Non-pigmented ciliary epithelial cell (primary cell): ENCODE measurements at places on chromosomes 7 and 10.

DNA sequence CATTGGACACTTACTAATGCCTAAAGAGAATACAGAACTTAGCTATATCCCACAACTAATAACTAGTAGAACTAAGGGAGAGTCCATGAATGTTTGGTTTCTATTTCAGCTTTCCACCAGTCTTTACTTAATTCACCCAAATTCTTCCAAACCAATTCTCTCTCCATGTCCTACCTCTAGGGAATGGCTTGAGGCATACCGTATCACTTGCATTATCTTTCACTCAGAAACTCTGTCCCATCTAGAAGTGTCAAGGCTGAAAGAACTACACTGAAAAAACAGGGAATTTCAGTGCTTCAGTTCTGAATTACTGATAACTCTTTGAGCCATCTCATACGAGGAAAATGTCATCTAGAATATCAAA, 758 bp downstream of the TMEM168 start:
- no peak for DNase-seq

- DNase-seq, result peak; percentile 92
Measured at GRCh38 chr10:33248638-33249037, 85.8 kb downstream of the NRP1 start.

GRCh38 chr10:123848564-123849457, 42.8 kb downstream of the CPXM2 start:
- DNase-seq, result no peak

DNA sequence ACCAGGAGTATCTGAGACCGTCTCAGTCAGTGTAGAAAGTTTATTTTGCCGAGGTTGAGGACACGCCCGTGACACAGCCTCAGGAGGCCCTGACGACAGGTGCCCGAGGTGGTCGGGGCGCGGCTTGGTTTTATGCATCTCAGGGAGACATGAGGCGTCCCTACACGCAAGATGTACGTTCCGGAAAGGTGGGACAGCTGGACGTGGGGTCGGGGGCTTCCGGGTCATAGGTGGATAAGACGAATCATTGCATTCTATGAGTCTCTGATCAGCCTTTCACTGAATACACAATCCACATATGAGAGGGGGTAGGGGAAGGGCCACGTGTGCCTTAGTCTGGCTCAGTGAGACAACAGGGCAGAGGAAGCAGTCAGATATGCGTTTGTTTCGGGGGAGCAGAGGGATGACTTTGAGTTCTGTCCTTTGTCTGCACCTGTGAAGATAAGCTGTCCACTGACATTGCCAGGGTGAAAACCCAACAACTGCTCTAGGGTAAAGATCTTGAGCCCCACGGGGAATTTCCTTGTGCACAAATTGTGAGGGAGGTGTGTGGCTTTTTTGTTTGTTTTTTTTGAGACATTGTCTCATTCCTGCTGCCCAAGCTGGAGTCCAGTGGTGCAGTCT, 66.2 kb downstream of the DNAJB6 start:
- no peak for DNase-seq

DNA sequence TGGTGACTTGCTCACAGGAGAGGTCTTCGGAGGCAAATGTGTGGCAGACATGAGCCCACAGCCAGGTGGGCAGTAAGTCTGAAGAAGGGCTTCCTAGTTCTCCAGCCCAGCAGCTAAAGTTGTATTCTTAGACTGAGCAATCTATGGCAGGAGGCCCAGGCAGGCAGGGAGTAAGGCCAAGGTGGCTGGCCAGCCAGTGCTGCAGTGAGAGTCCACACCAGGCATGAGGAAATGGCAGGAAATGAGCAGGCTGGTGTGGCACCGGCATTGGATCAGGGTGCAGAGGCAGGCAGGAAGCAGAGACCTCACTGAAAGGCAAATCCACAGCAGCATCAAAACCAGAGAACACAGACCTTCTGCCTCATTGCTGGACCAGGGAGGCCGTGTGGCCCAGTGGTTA, 84.6 kb upstream of the PDE1C start:
- DNase-seq, result no peak

DNA sequence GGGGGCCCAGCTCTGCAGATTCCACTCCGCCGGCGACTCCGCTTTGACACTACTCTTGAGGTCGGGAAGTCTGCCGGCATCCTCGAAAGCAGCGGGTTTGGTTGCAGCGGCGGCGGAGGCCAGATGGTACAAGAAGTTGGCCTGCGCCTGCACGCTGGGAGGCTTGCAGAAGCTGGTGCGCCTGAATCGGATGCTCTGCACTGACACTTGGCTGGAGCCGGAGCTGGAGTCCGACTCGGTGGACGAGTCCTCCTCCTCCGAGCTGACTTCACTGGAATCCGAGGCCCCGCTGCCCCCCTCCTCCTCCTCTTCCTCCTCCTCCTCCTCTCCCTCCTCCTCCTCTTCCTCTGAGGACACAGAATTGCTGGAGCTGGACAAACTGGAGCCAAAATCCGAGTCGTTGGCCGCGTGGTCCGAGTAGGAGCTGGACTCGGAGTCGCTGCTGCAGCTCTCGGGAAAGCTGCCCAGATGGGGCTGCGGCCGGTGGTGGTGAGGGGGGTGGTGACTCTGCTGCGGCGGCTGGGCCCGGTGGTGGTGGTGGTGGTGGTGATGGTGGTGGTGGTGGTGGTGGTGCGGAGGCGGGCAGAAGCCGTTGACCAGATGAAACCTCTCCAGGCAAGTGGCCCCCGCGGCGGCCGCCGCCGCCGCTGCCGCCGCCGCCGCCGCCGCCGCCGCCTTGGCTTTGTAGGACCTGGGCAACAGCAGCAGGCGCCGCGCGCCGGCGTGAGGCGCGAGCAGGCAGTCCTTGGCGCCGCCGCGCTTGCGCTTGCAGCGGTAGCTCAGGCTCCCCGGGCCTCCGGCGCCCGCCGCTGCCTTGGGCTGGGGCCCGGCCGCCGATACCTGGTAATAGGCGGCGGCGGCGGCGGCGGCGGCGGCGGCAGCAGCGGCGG, 9.0 kb downstream of the SKIDA1 start:
- no peak for DNase-seq

- DNase-seq, result peak; percentile 42
Measured at GRCh38 chr10:32000937-32001336, 55.3 kb downstream of the KIF5B start.

- DNase-seq, result peak; percentile 36
Measured at GRCh38 chr7:106568680-106569499, 92.1 kb downstream of the CCDC71L start.

DNA sequence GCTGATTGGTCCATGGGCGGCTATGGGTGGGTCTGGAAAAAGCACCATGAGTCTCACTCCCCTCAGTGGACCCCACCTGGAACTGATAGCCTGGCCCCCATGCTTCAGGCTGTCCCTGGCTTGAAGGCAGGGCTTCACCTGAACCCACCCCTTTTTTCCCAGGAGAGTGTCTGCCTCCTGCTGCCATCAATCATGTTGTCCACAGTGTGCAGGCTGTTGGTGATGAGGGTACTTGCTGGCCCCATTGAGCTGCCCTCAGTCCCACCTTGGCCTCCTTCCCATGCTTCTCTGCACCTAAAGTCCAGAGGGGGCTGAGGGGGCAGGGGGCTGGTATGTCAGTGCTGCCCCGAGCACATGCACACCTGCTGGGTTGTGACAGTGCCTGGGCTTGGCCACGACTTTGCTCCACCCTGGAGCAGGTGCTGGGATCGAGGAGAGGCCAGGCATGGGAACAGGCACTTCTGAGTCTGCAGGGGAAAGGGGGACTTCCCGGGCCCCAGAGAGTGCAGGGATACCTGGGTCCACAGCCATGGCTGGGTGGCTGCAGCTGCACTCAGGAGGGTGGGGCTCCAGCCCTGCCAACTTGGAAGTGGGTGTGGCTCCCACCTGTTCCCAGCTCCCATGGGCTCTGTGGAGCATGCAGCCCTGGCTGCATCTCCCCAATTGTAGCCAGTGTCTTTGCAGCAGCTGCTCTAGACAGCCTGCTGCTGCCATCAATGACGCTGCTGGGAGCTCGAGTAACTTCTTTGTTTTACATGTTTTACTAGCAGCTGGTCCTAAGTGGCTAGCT, 56.9 kb downstream of the ADK start:
- no peak for DNase-seq

- no peak for DNase-seq
Measured at GRCh38 chr10:97116462-97117162, 69.1 kb downstream of the SLIT1 start.

GRCh38 chr7:17910377-17910776, 29.9 kb downstream of the SNX13 start:
- DNase-seq, result no peak

DNA sequence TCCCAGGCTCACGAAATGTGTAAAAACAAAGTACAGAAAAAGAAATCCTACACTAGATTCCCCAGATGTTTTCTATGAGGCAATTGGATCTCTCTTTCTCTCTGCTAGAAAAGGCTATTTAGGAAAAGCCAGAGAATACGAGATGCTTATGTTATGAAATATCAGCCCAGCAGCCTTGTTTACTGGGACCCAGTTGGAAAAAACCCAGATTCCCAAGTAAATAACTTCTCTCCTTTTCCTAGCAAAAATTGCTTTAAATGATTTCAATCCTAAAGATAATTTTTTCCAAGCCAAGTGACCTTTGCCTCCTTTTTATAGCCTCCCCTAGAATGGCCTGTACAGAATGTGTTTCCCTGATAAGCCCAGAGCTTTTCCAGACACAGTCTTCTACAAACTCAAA, 199.3 kb downstream of the PLXNA4 start:
- no peak for DNase-seq

DNA sequence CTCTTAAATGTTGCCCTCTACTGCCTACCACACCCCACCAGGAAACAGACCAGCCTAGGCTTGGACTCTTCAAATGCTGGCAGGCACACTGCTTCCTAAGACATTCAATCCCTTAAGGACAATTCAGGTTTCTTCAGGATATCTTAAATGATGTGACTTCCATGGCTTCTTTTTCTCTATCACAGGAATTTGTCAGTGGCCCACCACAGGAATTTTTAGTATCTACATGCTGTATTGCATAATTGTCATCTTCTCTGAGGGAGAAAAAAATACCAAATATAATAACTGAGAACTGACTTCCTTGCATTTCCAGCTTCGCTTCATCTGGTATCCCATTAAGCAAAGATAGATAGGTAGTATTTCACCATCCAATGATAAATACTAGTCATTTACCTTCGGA, 129.3 kb downstream of the WNT2 start:
- DNase-seq, result no peak

GRCh38 chr7:157574120-157574825, 237.5 kb downstream of the DNAJB6 start:
- DNase-seq, result no peak

DNA sequence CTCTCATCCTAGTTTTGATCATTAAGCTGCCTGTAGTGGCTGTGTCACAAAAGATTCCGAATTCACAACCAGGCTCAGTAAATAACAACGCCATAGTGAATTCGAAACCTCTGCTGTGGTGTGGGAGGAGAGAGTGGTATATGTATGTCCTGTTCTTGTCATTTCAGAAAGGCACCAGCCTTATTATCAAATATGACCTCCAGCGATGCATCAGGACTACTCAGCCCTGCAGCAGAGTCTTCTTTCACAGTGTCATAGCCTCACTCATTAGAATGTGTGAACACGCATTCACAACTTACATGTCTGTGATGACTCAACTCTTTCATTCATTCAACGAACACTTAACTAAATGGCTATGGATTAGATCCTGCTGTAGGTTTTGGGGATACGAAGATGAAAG, 15.3 kb downstream of the AOC1 start:
- DNase-seq, result no peak

- DNase-seq, result no peak
Measured at GRCh38 chr7:106793015-106793975, 71.8 kb upstream of the PIK3CG start.

- no peak for DNase-seq
Measured at GRCh38 chr7:5580714-5581395, 157.2 kb upstream of the TNRC18 start.

DNA sequence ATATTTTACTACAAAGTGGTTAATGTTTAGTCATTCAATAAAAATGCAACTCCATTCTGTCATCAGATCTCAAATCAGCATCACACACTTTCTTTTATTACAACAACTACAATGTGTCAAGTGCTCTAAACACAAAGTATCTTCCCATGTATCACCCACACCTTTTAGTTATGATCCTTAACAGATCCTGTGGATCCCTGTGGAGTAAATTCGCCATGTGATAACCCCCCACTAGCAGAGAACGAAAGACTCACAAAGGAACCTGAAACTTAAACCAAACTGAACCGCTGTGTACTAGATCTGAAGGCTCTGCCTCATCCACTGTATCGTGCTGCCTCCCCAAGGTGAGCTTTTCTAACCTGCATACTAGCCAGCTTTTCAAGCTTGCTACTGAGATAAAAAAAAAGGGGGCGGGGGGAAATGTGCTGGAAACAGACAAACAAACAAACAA, 1.7 kb downstream of the DPY19L1 start:
- DNase-seq, result no peak
